ENCODE measurements at places on chromosomes 16 and 17.

GRCh38 chr17:37388266-37388665, 12.5 kb downstream of the C17orf78 start:
- peak; percentile 27 for DNase-seq

GRCh38 chr17:4594931-4595684, 10.8 kb downstream of the SMTNL2 start:
- peak; percentile 25 for DNase-seq

DNA sequence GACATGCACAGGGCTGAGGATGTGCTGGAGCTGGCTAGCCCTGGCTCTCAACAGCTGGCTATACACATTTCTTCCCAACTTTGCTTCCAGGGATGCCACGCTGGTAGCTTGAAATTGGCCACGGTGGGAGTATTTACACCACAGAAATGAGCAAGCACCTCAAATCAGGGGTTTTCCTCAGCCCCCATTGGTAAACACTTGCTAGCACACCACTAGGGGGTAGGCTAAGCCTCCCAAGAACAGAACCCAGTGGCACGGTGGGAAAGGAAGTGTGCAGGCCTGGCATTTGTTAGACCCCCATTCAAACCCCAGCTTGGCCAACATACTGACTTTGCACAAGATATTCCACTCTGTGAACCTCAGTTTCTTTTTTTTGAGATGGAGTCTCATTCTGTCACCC, 12.9 kb downstream of the DRC3 start:
- no peak for DNase-seq

DNA sequence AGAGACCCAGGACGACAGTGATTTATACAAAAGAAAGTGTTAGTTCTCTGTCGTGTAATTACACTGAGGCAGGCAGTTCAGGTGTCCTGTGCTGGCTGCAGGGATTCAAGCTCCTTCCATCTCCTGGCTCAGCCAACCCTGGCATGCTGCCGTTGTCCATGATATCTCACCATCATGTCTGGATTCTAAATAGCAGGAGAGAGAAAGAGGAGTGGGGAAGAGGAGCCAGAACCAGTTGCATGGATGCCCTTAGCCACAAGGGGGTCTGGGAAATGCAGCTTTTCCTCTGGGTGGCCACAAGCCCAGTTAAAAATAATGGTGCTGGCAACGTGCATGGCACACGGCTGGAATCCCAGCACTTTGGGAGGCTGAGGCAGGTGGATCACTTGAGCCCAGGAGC, 9.7 kb downstream of the C16orf54 start:
- no peak for DNase-seq

DNA sequence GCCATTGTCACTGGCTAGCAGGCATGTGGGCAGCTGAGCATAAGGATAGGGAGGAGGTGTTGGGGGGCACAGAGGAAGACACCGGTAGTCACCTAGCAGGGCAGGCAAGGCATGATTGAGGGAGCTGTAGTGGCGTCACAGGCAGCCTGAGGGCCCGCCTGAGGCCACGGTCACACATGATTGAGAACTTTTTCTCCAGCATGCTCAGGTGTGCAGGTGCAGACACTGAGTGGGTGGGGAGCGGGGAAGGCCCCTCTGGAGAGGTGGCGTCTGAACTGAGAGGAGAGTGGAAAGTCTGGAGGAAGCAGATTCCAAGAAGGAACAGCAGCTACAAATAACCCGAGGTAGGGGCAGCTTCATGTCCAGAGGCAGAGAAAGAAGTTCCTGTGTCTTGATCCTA, 10.9 kb upstream of the ARMC7 start:
- DNase-seq, result no peak

GRCh38 chr16:68369168-68369567, 58.3 kb downstream of the PRMT7 start:
- no peak for DNase-seq

- peak; percentile 24 for DNase-seq
Measured at GRCh38 chr16:49620158-49620868, 235.6 kb downstream of the ZNF423 start.

GRCh38 chr17:57746221-57746620, 1.1 kb upstream of the CCDC182 start:
- DNase-seq, result no peak

DNA sequence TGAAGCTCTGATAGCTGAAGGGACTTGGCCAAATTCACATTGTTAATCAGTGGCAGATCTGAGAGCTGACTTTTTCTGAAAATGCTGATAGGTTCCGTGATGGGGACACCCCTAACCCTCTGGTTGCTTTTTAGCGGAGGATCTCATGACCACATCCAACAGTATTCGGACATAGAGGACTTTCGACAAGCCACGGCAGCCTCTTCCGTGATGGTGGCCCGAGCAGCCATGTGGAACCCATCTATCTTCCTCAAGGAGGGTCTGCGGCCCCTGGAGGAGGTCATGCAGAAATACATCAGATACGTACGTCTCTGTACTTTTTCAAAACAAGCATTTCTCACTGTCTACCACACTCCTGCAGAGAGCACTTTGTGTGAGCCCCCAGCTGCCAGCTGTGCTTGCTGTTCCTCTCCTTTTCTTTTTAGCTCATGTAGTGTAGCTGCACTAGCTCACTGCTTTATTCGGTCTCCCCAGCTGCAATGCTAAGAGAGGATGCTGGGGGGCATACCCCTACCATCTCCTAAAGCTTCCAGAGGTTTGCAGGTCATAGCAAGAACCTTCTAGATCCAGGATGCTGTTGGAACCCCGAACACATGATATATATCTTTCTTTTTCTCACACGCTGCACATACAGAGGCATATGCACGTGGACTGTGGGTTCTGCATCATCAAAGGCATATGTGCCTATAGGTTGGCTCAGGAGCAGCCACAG, 14.2 kb upstream of the NFATC3 start:
- DNase-seq, result no peak

Data from head of caudate nucleus (tissue), 42 donors.